Activated CD4-positive, CD25-positive, alpha-beta regulatory T cell (primary cell): ENCODE measurements at places on chromosomes 3 and 15.

- no peak for DNase-seq
Observed at GRCh38 chr3:103055021-103055520, 620.3 kb downstream of the ZPLD1 start.

GRCh38 chr15:40944510-40945296 lies 8.6 kb upstream of the CHAC1 start:
- DNase-seq: no peak

DNA sequence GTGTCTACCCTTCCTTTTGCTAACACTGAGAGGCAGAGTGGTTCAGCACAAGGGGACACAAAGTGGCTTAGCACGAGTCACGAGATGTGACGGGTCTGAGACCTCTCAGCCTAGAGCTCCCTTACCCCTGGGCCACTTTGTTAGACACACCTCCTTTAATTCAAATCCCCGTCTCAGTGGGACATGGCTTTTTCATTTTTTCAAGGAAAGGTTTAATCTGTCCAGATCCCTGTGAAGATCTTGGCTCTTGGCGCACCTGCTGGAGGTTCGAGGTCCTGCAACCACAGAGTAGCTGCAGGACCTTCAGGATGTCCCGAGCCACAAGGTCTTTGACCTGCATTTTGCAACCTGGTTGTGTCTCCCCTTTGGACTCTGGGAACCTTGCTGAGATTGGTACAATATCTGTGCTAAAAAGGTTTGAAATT lies 52.0 kb downstream of the LPP start:
- no peak for DNase-seq

GRCh38 chr3:152621006-152621868 lies 213.7 kb upstream of the P2RY1 start:
- DNase-seq: no peak

DNA sequence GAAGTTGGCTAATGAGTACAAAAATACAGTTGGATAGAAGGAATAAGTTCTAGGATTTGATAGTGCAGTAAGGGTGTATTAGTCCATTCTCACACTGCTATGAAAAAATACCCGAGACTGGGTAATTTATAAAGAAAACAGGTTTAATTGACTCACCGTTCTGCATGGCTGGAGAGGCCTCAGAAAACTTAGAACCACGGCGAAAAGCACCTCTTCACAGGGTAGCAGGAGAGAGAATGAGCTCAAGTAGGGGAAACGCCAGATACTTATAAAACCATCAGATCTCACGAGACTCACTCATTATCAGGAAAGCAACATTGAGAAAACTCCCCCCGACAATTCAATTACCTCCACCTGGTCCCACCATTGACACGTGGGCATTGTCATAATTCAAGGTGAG lies 483.3 kb downstream of the TUSC7 start:
- DNase-seq: no peak
